GM04503 (cell line): ENCODE measurements at places on chromosomes 5 and 9.

DNA sequence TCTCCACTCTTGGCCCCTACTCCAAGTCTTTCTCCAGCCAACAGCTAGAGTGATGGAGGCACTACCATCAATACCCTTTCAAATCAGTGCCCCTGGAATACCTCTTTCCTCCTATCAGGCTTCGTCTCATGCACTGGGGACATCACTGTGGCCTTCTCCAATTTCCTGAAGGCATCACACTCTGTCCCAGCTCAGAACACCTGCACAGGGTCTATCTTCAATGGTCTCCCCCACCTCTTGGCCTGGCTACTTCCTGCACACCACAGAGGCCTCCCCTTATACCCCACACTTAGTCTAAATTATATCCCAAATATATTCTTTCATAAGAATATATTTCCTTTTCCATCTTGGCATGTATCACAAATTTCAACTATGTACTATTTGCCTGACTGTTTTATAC, 34.5 kb downstream of the ECPAS start:
- DNase-seq, result no peak

DNA sequence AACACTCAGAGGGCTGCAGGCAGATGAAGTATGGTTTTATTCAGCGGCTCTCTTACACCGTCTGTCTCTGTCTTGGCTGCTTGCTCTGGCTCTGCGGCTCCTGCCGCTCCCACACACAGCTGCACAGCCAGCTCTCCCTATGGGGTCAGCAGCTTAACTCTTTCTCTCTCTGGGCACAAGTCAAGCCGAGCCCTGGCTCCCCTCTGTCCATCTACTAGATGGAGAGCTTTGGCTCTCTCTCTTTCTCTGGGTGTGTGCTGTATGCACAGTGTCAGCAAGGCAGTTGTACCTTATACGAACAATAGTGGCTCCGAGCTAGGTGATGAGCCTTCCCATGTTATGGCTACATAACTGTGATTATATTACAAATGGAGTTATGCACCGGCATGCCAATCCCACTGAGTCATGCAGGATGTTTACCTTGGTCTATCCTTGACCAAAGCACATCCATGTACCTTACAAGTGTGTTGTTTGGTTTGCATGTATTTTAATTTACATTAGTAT, 19.3 kb upstream of the PPP2CA start:
- DNase-seq, result no peak

DNA sequence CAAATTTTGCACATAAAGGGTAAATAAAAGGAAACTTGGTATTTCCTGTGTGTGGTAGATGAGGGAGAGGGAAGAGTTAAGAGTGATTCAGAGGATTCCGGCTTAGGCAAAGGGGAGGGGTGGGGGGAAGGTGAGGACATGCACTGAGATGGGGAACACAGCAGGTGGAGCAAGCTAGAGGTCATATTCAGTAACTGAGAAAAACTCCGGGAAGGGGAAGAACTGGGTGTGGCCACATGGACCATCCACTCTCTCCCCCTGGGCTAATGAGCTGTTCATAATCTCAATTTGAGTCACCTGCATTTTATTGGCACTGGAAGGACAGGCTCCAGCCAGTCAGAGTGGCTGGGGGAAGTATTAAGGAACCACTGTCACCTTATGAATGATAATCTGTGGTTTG, 45.1 kb upstream of the UGCG start:
- DNase-seq, result no peak

DNA sequence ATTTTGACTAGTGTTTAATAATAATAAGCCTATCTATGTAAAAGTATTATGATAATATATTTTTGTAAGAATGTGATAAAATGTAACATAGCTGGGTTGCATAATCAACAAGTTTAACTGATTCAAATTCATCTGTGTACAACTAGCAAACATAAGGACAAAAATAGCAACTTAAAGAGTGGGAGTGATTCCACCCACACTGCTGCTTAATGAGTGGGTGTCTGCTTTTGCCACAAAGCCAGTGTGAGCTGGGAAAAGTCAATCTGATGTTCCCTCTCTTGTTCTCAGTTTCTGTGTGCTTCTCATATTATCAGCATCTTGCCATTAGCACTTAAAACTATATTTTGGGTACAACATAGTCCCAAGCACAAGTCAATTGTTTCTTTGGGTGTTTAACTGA, 111.1 kb upstream of the DPYSL3 start:
- DNase-seq, result no peak

- no peak for DNase-seq
These were observed 72.1 kb downstream of the PDE6A start for GRCh38 chr5:149872351-149873040.
